DMS153 (cell line): ENCODE measurements at places on chromosomes 7 and 10.
A peak's percentile ranks its signal among the peaks of the same experiment; 100 is the strongest.

DNA sequence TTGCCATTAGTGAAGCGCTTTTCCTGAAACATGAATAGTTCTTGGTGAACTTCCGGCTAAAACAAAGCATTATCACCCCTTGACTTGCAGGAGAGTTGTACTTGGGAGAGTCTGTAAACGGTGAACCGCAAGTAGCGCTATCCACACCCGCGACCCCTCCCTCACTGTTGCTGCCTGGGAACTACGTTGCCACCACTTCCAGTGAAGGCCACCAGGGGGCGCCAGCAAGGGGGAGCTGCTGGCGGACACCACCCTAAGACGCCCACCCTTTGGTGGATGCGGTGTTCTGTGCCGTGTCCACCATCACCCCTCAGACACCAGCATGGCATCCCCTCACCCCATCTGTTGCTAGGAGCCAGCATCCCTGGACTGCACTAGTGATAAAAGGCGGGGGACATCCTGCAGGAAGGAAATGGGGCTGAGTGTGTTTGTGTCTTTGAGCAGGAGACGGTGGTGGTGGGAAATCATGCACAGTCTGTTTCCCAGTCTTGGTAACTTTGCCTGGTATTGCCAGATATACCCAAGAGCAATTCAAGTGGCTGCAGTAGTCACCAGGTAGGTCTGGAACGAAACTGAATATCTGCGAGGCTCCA lies 298.2 kb downstream of the FRMD4A start:
- DNase-seq = no peak

DNA sequence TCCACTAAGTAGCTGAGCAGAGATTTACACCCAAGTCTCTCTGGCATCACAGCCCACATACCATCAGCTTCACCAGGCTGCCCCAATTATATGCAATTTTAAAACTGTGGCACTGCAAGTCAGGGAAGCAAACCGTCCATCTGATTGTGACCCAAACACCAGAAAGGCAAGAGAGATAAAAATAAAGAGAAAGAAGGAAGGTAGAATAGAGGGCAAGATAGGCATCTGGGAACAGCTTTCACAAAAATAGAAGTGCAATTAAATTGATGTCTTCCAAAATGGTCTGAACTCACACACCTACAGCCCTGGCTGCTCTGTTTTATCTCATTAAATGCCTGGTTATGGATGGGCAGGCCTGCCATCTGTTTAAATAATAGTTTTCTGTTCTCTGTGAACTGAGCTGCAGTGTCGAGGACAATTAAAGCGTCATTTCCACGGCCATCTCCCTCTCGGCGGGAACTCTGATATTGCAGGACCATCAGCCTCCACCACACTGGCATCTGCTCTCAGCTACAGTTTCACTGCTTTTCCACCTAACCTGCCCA lies 509.1 kb downstream of the INHBA start:
- DNase-seq = no peak

- peak; percentile 48 for DNase-seq
Measured at GRCh38 chr10:110138197-110138812, 69.1 kb upstream of the MXI1 start.

- no peak for DNase-seq
Measured at GRCh38 chr7:106367664-106368063, 82.9 kb upstream of the NAMPT start.

- DNase-seq = no peak
Measured at GRCh38 chr10:114256008-114256765, 17.1 kb downstream of the VWA2 start.

GRCh38 chr10:78968943-78969342 lies 99.8 kb upstream of the ZMIZ1 start:
- DNase-seq = no peak

GRCh38 chr10:10967029-10967428 lies 50.6 kb upstream of the CELF2 start:
- no peak for DNase-seq

- no peak for DNase-seq
Measured at GRCh38 chr7:89223900-89224395, 428.4 kb upstream of the TEX47 start.

GRCh38 chr10:47095848-47096612 lies 184.8 kb downstream of the PTPN20 start:
- DNase-seq = no peak

- DNase-seq = peak; percentile 74
Measured at GRCh38 chr10:110508806-110509544, 11.3 kb downstream of the DUSP5 start.

DNA sequence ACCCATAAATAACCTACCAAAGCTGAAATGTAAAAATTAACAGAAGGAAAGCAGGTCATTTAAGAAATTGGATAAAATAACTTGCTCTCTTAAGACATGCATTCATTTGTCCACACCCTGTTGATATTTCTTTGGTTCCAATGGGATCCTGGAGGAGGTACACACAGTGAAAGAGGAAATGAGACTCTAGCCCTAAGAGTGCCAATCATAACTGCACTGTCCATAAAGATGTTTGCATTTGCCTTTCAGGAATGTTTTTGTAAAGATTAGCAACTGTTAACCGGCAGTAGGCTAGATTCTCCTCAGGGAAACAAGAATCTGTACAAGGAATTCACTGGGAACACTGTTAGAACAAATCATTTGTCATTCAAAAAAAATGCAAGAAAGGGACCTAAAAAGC lies 61.0 kb downstream of the MEOX2 start:
- DNase-seq = no peak

GRCh38 chr7:27130540-27131389 lies at the start of gene HOXA4:
Gene HOXA4, minus strand, starts transcription at chr7:27130757. Its CDS starts 24 bp downstream, at chr7:27130733.
- DNase-seq = no peak

GRCh38 chr7:16916105-16916639 lies 34.4 kb upstream of the AGR3 start:
- no peak for DNase-seq

DNA sequence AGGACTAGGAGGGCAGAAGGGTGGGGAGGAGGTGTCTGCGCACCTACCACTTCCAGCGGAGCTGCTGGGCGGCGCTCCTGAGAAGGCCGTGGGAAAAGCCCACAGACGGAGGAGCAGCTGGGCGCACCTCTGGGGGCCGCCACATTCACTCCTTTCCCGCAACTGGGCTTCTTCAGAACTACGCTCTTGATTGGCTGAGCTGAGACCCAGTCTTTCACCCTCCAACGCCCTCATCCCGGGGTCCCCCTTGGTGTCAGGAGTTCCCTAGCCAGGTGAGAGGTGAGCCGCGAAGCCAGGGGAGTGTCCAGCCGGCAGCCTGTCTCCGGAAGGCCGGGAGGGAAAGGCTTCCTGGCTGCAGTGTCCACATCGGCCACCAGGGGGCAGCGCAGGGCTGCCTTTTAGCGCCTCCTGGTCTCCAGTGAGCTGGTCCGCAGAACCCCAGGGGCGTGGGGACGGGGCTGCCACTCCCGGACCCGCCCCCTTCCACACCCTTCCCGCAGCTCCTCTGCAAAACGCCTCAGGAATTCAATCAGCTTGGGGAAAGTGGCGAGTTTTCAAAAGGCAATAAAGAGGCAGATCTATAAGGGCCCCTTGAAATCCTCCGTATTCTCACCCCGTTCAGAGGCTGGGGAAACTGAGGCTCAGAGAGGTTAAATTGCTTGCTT lies 98.8 kb downstream of the CHST15 start:
- peak; percentile 65 for DNase-seq

- no peak for DNase-seq
Measured at GRCh38 chr7:37960483-37960882, 40.0 kb downstream of the EPDR1 start.

- DNase-seq = no peak
Measured at GRCh38 chr7:151144387-151144786, 23.1 kb downstream of the GBX1 start.

GRCh38 chr10:84743483-84743882 lies 415.1 kb downstream of the CCSER2 start:
- no peak for DNase-seq

- DNase-seq = no peak
Measured at GRCh38 chr10:119908166-119908565, 15.6 kb downstream of the SEC23IP start.

GRCh38 chr10:91034042-91034441 lies 113.2 kb upstream of the ANKRD1 start:
- no peak for DNase-seq

DNA sequence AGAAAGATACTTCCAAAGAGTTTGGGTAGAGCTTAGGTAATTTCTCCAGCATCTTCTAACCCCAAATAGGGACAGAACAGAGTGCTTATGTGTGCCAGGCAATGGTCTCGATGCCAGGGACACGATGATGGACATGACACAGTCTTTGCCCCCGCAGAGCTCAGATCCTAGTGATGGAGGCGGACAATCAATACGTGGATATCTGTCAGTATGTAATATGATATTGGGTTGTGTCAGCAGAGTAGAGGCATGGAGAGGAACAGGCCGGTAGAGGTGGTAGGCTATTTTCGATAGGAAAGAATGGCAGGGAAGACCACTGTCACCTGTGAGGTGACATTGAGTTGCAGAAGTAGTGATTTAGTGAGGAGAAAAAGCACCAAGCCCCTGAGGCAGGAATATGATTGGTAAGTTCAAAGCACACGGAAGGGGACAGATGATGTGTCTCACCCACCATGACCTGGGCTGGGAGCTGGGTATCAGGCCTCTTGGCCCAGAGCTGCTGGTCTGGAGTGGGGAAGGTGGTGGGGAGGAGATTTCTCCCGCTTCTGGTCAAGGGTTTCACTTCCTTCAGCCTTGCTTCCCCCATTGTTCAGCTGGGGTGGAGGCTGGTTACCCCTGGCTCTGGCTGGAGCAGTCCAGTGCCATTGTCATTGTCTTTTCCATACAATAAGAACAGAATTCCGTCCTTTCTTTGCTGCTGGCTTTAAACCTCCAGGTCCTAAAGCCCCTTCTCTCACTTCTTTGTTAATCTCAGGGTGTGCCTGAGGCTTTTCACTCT lies 36.0 kb upstream of the SRGN start:
- no peak for DNase-seq

DNA sequence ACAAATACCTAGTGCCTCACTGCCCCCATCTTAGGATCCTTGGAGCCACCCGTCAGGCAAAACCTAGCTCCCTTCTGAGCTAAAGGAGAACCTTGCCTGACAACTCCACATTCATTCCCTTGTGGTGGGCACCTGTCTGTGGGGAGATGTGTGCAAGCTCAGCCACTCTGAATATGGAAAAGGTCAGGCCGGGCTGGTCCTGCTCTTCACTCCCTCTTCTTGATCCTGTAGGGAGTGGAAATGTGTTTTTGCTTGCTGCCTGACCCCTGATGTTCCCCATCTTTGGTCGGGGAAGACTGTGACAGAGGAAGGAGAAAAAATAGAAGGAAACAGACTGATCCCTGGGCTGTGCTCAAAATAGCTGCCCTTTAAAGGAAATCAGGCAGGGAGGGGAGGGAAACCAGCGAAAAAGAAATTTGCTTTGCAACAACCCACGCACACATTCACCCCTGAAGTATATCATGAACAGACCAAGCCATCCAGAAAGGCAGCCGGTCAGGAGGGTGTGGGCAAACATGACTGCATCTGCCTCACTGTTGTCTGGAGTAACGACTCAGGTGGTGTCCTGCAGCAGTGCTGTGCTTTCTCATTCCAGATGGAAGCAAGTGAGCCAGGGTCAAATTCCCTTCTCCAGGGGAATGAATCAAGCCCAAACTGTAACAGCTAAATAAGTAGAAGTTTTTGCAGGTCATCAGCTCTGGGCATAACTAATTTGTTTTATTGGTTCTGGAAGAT lies 74.0 kb downstream of the SCRN1 start:
- no peak for DNase-seq

DNA sequence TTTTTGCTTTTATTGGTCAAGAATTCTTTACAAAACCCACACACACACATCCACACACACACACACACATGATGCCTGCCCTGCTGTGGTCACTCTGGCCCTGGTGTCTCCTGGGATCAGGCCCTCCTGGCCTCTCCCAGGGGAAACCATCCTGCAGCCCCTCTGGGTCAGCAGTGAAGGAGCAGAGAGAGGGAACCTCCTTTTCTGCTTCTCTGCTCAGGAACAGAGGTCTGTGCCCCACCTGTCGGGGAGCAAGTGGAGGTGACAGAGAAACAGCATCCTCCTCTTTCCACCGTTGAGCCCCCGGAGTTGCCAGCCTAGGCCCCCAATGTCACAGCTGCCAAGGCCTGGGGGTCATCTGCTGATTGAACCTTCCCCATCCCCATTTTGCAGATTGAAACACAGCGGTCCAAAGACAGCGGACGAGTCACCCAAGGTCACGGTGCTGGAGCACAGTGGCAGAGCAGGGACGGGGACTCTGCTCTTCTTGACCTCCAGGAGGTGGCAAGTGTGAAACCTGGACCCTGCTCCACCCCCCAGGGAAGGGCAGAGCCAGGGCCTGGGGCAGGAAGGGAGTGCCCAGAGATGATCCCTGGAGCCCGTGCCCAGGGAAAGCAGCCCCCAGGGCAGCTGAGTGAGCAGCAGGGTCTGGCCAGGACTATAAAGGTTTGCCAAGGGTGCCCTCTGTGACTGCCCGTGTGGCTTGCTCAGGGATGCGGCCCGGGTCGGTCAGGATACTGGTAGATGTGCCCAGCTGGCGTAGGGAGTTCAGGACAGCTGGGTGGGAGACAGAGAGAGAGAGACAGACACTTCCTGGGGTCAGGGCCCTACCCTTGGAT lies 15.0 kb upstream of the TBL2 start:
- DNase-seq = no peak

- DNase-seq = no peak
Measured at GRCh38 chr7:92968502-92968901, 132.1 kb upstream of the CDK6 start.

DNA sequence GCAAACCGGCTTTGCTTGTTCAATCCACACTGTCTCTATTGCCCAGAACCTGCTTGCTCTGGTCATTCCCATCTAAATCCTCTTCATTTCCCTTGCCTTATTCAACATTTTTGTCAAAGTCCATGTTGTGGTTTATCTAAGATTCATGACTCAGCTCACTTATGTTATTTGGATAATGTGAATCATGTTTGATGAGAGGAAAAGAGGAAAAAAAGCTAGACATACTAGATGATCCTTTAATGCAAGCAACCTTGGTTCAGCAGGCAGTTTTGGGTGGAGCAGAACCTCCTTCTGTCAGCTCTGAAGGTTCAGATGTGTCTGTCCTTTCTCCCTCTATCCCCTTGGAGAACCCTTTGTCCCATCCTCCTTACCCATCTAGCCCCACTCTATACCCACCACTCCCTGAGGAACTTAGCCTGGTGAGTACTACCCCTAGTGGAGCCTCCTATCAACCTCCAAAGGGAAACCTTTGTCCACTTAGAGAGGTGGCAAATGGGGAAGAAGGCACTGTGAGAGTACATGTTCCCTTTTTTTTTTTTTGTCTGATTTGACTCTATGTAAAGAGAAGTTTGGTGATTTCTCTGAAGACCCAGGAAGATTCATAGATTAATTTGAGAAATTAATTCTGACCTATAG lies 2.1 kb upstream of the SAMD9L start:
- no peak for DNase-seq
